ENCODE measurements at places on chromosomes 2 and 18. TPM values are rescaled to one million over a fixed set of nuclear protein-coding genes. Genes with fewer than 3 reads are reported as not detected.

The KIAA2012 gene
- polyA plus RNA-seq = 0.04 TPM

The SRD5A2 gene
- polyA plus RNA-seq = 0.05 TPM

DNA sequence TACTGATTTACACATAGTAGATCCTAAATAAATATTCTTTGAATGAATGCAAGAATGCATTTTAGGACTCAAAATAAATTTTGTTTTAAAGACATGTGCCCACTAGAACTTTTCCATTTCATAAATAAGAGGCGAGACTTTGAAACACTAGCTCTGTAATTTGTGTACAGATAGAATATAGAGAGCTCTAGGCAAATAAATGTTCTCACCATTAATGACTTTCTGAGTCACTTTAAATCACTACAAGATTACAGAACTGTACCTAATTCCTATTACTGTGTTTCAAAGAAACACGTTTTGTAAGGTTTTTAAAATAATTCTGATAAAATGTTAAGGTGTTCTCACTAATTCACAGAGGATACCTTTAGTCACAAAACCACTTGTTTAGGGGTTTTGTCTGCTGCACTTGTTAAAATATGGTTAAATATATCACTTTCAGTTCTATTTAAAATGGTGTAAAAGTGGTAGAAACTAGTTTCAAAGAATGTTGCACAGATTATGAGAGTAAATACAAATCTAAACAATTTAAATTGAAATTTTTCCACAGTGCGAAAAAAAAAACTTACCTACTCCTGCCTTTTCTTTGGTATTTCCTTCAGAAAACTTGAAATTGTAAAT lies 158.7 kb upstream of the ZC3H15 start:
- no peak overlapping the region for H3K27ac ChIP-seq
- no peak for DNase-seq
- no peak overlapping the region for H3K4me3 ChIP-seq
- H3K36me3 ChIP-seq = no peaks in the 10 kb centered on the region
- no peaks in the 10 kb centered on the region for H3K27me3 ChIP-seq

GRCh38 chr2:226357816-226358215 lies 441.8 kb downstream of the IRS1 start:
- no peak overlapping the region for H3K4me3 ChIP-seq
- no peak overlapping the region for H3K27ac ChIP-seq
- H3K27me3 ChIP-seq = no peaks in the 10 kb centered on the region
- H3K4me1 ChIP-seq = no peaks in the 10 kb centered on the region
- DNase-seq = no peak

The MC4R gene
- 0.05 TPM for polyA plus RNA-seq

DNA sequence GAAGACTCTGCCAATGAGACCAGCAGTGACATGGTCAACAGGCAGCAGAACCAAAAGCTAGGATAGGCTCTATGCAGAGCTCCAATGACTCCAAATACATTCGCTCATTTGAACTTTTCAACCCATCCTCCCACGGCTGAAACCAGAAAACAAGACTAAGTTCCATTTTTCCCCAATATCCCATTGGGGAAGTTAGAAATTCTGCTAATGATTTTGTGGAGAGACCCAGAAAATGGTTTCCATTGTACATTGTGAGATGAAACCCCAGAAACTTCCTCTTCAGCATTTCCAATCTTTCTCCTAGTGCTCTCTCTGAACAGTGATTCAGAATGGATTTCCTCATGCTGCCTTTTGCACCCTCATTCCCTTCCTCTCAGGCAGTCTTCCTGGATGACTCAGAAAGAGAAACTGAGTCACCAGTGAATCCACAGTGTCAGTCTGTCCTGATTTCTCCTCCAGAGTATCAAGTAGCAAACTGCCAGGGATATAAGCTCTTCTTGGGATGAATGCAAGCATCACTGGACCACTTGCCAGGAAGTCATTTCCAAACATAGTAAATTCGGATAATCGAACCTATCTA lies 467.7 kb upstream of the ID2 start:
- H3K4me3 ChIP-seq = no peak overlapping the region
- H3K4me1 ChIP-seq = no peaks in the 10 kb centered on the region
- H3K36me3 ChIP-seq = no peaks in the 10 kb centered on the region
- H3K27ac ChIP-seq = no peak overlapping the region

The HRH4 gene
- polyA plus RNA-seq = not detected

The ARHGAP25 gene
- polyA plus RNA-seq = 1.4 TPM

Data from pancreas (tissue), 10 donors.